ENCODE measurements at places on chromosomes 12 and 14.
A peak's percentile ranks its signal among the peaks of the same experiment; 100 is the strongest.

- no peak for DNase-seq
These were observed 35.9 kb downstream of the SLC8B1 start for GRCh38 chr12:113298861-113299545.

DNA sequence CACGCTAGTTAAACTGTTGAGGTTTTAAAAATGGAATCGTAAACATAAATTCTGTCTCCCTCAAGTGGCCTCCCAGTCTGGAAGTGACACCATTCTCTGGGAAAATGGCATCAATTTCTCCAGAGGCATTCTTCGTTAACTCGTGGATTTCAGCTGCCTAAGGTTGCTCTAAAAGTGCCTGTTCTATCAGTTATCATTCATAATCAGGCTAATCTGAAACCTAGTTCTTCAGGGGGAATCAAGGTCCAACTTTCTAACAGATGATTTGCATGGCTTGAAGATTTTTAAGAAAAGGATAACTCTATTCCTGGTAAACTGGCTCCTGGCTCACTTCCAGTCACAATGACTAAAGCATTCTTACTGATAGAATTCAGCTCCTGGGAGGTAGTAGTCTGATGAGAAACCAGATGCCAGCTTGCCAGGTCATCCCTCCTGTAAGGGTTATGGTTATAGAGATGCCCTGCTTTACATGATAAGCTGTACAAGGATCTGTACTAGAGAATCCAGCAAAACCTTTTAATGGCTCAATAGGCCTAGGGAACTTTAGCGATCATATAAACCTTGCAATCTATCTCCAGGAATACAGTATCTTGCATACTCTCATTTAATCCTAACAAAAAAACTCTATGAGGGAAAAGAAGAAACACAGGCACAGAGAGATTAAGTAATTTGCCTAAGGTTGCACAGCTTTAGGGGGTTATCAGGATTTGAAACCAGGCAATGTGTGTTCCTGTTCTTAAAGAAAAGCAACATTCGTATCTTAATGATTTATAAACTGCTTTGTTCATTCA, 1.5 kb downstream of the L3HYPDH start:
- no peak for DNase-seq

- no peak for DNase-seq
These were observed 59.9 kb upstream of the FBRSL1 start for GRCh38 chr12:132429946-132430643.

DNA sequence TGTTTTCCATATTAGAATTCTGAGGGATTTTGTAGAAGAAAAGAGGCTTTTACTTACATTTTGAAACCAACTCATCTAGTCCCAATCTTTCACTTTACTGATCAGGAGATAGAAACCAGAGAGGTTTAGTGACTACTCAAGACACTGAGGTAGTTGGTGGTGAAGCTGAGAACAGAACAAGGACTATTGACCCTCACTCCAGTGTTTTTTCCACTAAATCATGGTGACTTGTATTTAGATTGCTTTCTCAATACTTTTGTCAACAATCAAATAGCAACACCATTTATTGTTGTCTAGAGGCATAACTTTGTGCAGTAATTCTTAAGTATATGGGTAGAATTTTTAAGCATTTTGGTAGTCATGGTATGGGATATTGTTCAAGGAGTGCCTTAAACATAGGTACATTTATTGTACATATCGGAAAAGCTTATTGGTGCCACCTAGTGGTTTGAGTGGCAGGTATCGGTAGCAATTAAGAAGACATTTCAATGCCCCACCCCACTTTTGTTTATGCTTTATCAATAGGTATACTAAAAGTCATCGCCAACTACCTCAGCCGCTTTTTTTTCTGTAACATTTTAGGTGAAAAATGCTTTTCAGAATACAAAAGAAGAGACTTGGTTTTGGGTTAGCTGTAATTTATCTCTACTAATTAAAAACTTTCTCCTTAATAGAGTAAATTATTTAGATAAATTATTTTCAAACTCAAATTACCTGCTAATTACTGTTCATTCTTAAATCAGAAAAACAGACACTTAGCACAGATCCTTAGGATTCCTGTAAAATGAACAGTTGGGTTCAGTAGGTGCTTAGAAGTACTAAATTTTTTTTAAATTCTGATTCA, 47.3 kb upstream of the PAWR start:
- peak; percentile 15 for DNase-seq

DNA sequence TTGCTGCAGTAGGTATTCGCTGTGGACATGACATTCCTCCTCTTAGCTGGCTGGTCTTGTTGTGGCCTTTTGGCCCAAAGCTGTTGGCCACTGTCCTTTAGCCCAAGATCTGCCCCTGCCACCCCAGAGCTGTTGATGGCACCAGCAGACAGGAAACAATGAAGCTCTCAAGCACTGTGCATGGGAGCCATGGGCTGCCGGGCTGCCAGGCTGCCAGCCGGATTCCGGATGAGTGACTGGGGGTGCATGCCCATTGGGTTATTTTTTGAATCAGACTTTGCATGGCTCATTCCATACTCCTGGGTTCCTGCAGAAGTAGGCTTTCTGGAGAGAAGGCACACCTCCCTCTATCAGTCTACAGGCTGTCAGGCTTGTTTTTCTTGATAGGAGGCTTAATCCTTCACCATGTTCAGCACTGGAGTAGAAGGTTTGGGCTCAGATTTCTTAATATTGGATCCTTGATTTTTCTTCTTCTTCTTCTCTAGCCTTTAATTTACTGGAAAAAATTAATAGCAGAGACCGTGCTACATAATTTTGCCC, 32.4 kb downstream of the MAX start:
- no peak for DNase-seq

- DNase-seq: no peak
These were observed 11.9 kb downstream of the ZNF664 start for GRCh38 chr12:123984903-123985302.

GRCh38 chr12:19239102-19239501, 109.6 kb downstream of the PLEKHA5 start:
- no peak for DNase-seq

DNA sequence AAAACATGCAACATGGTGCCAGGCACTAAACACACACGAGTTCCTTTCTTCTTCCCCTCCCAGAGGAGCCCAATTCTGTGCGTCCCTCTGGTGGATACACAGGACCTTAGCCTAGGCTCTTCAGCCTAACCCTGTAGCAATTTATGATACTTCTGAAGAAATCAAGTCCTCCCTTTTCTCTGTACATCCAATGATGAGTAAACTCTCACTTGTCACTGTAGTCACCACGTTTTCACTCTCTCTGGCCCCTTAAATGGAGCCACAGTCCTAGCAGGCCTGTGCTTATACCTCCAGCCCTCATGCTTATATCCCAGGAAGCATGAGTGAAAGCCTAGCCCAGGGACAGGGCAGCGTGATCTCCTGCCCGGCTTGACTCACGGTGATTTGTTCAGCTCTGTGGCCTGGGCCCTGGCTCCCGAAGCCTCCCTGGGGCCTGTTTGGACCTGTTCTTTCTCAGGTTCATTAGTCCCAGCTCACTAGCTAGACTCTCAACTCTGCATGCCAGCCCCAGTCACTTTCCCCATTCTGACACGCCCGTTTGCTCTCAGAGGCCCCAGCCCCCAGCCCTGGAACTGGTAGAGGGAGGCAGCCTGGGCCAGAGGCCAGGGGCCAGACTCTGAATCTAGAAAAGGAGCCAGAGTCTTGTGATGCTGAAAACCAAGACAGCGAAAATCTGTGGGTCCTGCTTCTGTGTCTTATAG, 24.1 kb upstream of the PLEKHG3 start:
- DNase-seq: no peak

GRCh38 chr14:26143057-26143456, 454.8 kb downstream of the NOVA1 start:
- DNase-seq: no peak

GRCh38 chr12:51389302-51389999, 1.8 kb downstream of the GALNT6 start:
- DNase-seq: no peak

- peak; percentile 29 for DNase-seq
These were observed 5.3 kb upstream of the ACACB start for GRCh38 chr12:109110988-109111495.

DNA sequence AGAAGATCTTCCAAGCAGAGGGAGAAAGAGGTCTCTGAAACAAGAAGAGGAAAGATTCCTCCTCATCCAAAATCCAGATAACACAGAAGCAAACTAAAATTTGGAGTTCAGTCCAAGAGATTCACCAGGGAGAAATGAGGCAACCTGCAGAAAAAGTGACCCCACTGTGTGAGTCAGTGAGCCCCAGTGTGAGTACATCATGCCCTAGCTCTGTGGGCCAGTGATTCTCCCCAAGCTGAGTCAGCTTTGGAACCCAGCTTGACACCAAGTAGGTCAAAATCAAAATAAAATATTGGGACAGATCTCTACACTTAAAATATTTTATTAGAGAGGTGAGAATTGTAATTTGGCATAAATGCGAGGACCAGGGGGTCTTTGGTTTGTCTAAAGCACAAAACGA, 17.2 kb downstream of the CLEC2B start:
- no peak for DNase-seq

- DNase-seq: no peak
These were observed 30.8 kb downstream of the COA8 start for GRCh38 chr14:103593577-103593976.

- DNase-seq: no peak
These were observed 322.8 kb downstream of the RGS6 start for GRCh38 chr14:72254937-72255472.

DNA sequence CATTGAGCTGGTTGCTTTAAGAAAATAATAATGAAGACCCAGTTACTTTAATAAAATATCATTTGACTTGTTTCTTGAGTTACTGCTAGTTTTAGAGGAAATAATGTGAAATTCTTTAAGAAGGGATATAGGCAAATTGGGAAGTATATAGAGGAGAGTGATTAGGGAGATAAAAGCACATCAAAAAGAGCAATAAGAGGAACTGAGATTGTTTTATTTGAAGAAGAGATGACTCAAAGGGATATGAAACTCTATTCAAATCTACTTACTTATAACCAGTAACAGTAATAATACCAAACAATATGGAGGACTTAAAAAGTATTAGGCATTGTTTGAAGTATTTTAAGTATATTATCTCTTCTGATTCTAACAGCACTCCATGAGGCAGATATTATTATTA, 37.1 kb downstream of the LRRK2 start:
- DNase-seq: no peak

DNA sequence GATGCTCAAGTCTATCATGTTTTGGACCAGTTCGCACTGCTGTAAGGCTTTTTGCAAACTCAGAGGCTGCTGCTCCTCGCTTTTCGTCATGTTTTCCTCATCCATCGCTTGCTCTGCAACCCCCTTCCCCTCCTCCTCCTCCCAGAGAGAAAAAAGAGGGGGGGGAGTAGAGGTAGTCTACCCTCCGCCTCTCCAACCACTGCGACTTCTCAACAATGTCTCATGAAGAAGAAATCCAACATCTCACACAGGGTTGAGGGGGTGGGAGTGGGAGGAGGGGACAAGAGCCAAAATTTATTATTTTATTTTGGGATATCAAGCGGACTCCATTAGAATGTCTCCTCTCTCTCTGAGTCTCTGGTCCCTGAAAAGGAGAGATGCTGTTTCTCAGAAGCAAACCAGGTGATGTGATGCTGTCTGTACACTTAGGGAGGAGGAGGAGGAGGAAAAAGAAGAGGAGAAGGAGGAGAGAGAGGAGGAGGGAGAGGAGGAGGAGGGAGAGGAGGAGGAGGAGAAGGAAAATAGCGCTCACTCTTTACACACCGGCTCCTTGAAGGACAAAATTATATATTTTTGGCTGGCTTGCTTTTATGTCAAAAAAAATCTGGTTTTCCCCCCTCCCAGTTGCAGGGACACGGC, 520 bp downstream of the KSR2 start:
- no peak for DNase-seq

- no peak for DNase-seq
These were observed 376.5 kb downstream of the C12orf75 start for GRCh38 chr12:105706973-105707334.

DNA sequence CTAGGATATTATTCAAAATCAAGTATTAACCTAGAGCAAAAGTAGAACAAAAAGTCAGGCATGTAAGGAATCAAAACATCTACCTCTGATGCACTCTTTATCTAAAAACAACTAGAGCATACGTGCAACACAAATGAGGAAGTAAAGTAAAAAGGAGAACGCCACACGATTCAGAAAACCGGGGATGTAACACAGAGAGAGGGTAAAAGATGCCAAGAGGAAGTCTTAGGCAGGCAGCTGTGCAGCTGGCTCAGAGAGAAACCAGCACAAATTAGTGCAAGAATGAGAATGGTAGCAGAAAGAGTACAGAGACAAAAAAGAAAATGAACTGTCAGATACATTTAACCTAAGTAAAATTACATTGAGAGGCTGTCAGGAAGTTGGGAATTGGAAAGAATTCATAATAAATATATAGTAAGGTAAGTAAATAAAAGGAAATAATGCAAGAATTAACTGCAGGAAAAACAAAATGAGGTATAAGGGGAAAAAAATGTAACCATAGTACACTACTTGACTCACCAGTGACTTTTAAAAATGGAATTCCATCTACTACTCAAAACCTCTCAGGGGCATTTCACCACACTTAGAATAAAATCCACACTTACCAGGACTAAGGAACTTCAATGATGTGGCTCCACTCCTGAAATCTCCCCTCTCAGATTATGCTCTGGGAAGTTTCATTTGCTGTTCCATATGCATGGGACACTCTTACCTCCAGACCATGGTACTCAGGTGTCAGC, 17.1 kb downstream of the BCAT1 start:
- DNase-seq: no peak

DNA sequence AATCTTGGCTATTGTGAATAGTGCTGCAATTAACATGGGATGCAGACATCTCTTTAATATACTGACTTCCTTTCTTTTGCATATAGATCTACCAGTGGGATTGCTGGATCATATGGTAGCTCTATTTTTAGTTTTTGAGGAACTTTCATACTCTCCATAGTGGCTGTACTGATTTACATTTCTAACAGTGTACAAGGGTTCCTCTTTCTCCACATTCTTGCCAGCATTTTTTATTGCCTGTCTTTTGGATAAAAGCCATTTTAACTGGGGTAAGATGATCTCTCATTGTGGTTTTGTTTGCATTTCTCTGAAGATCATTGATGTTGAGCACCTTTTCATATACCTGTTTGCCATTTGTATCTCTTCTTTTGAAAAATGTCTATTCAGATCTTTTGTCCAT, 8.4 kb downstream of the AMDHD1 start:
- no peak for DNase-seq

GRCh38 chr12:19026614-19027488, 102.7 kb upstream of the PLEKHA5 start:
- no peak for DNase-seq
